Thymus (tissue), 14 donors: ENCODE measurements at places on chromosomes 2 and 18. TPM values are rescaled to one million over a fixed set of nuclear protein-coding genes. Genes with fewer than 3 reads are reported as not detected.

DNA sequence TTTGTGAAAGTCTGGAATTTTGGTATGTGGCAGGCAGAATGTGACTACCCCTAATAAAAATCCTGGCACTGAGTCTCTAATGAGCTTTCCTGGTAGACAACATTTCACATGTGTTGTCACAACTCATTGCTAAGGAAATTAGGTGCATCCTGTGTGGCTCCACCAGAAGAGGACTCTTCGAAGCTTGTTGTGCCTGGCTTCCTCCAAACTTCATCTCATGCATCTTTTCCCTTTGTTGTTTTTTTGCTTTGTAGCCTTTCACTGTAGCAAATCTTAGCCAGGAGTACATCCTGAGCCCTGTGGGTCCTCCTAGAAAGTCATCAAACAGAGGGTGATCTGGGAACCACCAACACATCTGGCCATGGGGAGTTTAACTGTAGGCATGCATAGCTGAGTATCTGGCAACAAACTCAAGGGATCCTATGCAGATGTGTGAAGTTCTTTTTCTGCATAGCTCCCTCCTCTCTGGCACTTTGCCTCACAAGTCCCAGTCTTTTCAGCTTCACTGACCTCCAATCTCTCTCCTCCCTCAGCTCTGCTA, 42.1 kb upstream of the SERTAD2 start:
- H3K4me3 ChIP-seq = no peak overlapping the region
- DNase-seq = no peak
- H3K4me1 ChIP-seq = peaks cover 12% of the 10 kb centered on the region
- H3K27me3 ChIP-seq = no peaks in the 10 kb centered on the region

GRCh38 chr18:41390309-41390708, 564.7 kb upstream of the PIK3C3 start:
- H3K4me3 ChIP-seq = no peak overlapping the region
- DNase-seq = peak; percentile 9
- H3K36me3 ChIP-seq = no peaks in the 10 kb centered on the region

The KCNIP3 gene
- 21.4 TPM for total RNA-seq

DNA sequence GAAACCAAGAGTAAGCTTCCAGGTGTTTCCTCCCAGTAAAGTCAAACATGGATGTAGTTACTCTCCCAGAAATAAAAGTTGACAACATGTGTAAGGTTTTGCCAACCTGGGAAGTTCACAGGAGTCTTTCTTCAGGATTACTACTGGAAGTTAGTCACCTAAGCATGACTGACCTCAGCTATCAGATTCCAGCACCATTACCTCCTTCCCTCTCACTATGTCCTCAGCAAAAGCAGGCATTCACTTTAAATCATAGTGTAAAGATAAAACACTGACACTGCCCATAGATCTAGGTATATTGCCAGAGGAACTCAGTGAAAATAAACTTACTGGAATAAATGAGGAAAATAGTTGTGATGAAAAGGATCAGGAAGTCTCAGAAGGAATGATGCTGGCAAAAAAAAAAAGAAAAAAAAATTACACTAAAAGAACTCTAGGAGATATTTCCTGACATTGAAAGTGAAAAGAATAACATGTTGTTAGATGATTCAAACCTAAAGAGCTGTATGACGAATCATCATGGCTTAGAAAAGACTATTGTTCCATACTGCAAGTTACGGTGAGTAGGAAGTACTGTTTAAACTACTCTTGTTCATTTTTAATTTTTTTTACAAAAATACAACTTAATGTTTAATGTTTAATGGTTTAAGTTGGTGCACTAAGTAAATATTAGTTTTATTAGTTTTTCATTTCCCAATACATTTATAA, 484.5 kb upstream of the ZNF804A start:
- no peak overlapping the region for H3K27ac ChIP-seq
- no peaks in the 10 kb centered on the region for H3K27me3 ChIP-seq
- H3K36me3 ChIP-seq = no peaks in the 10 kb centered on the region
- no peak overlapping the region for H3K4me3 ChIP-seq
- DNase-seq = no peak

- H3K27me3 ChIP-seq = peaks cover 17% of the 10 kb centered on the region
- no peak overlapping the region for H3K27ac ChIP-seq
- peaks cover 9% of the 10 kb centered on the region for H3K4me1 ChIP-seq
- no peaks in the 10 kb centered on the region for H3K36me3 ChIP-seq
- DNase-seq = no peak
Observed at GRCh38 chr2:37326285-37326684, 1.7 kb upstream of the PRKD3 start.

DNA sequence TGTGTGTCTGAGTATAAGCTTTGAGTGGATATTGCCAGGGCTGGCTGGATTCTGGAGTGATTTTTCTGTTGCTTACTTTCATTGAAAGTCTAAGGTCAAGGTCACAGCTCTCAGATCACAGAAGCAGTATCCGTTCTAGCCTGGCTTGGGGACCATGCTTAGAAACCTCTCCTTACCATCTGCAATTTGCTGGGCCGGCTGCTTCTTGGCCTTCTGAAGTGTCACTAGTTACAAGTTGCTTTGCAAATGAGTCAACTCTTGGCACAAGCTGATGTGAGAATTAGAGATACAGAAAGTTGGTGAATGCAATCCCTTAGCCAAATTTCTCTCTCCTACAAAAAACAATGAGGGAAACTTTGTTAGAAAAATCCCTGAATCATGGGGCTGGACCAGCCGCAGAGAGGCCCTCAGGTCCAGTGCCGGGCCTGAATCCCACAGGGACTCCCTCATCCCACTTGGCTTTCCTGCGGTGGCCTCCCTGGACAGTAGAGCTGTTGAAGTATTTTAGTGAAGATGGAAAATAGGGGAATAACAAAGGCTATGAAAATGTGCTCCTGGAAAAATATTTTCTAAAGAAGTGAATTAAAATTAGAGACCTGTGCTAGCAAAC, 92.7 kb upstream of the CNGA3 start:
- H3K27ac ChIP-seq = no peak overlapping the region
- H3K27me3 ChIP-seq = no peaks in the 10 kb centered on the region
- H3K4me3 ChIP-seq = no peak overlapping the region
- H3K36me3 ChIP-seq = no peaks in the 10 kb centered on the region

- H3K27me3 ChIP-seq = no peaks in the 10 kb centered on the region
- no peak overlapping the region for H3K4me3 ChIP-seq
- no peaks in the 10 kb centered on the region for H3K4me1 ChIP-seq
- H3K36me3 ChIP-seq = no peaks in the 10 kb centered on the region
- H3K27ac ChIP-seq = no peak overlapping the region
- no peak for DNase-seq
Observed at GRCh38 chr2:126877861-126878565, 20.7 kb upstream of the TEX51 start.

DNA sequence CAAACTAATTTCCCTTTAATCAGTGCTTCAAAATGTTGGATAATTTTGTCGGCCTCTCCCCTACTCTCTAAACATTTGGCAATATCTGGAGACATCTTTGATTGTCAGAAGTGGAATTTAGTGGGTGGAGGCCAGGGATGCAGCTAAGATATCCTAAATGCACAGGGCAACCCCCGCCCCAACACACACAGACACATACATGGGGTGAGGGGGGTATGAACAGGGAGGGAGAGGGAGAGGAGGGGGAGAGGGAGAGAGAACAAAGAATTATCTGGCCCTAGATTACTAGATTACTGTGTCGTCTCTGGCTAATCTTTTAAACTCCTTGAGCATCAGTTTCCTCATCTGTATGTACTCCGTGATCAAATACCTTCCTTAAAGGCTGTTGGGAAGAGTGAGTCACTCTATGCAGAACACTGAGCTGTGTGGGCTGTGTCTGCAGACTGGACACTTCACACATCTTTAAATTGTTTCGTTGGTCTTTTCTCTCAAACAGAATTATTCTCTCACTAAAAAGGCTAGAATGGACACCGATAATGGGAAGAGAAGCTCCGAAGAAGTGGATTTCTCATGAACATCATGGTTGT, 2.9 kb downstream of the RNF149 start:
- no peak for DNase-seq
- no peaks in the 10 kb centered on the region for H3K27me3 ChIP-seq
- H3K4me1 ChIP-seq = peaks cover 46% of the 10 kb centered on the region
- peak overlapping the region; percentile 83 for H3K4me3 ChIP-seq
- H3K36me3 ChIP-seq = peaks cover 20% of the 10 kb centered on the region

The SETBP1 gene
- total RNA-seq = 8.5 TPM

GRCh38 chr18:25077944-25078723, 273.8 kb downstream of the ZNF521 start:
- H3K27me3 ChIP-seq = no peaks in the 10 kb centered on the region
- no peak overlapping the region for H3K27ac ChIP-seq
- H3K4me1 ChIP-seq = no peaks in the 10 kb centered on the region
- H3K36me3 ChIP-seq = no peaks in the 10 kb centered on the region
- no peak overlapping the region for H3K4me3 ChIP-seq

The CYS1 gene
- total RNA-seq = 0.19 TPM

The PROM2 gene
- total RNA-seq = 2.3 TPM

- no peaks in the 10 kb centered on the region for H3K27me3 ChIP-seq
- no peak overlapping the region for H3K27ac ChIP-seq
- H3K4me1 ChIP-seq = peaks cover 10% of the 10 kb centered on the region
Observed at GRCh38 chr2:60312618-60313017, 240.8 kb downstream of the BCL11A start.

The UPP2 gene
- total RNA-seq = not detected

GRCh38 chr2:204791230-204791629, 246.0 kb downstream of the PARD3B start:
- no peaks in the 10 kb centered on the region for H3K4me1 ChIP-seq
- H3K27ac ChIP-seq = no peak overlapping the region
- no peaks in the 10 kb centered on the region for H3K36me3 ChIP-seq

The FOXI3 gene
- total RNA-seq = 0.05 TPM

DNA sequence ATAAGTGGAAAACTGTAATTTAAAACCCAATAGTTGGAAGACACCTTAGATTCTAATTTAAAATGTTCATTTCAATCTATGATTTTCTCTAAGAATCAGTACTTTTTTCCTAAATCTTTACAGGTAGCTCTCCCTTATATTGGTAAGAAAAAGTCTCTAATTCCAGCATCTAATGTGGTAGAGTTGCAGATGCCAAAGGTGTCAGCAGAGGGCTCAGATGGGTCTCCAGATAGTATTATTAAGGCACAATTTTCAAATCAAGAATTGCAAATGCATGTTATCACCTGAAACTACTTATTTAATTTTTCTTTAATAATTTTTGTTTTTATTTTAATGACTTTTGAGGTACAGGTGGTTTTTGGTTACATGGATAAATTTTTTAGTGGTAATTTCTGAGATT, 25.5 kb upstream of the ITGA4 start:
- no peaks in the 10 kb centered on the region for H3K27me3 ChIP-seq
- H3K4me3 ChIP-seq = no peak overlapping the region
- H3K4me1 ChIP-seq = no peaks in the 10 kb centered on the region

The GATA6 gene
- 0.47 TPM for total RNA-seq

DNA sequence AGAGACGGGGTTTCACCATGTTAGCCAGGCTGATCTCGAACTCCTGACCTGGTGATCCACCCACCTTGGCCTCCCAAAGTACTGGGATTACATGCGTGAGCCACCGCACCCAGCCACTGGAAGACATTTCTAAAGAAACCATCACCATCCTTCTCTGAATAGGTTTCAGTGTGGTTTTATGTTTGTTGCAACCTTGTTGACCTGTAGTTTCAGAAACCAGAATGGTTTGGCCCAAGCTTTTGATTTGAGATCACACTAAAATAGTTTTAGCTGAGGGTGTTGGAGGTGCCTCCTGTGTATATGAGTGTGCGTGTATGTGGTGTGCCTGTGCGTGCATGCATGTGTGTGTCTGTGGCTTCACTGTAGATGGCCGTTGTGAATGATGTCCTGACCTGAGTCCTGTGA, 26.2 kb downstream of the INPP4A start:
- H3K4me3 ChIP-seq = no peak overlapping the region
- no peak for DNase-seq
- H3K36me3 ChIP-seq = peaks cover 5% of the 10 kb centered on the region

GRCh38 chr2:20934236-20934635, 109.6 kb downstream of the APOB start:
- H3K4me1 ChIP-seq = no peaks in the 10 kb centered on the region
- no peak overlapping the region for H3K27ac ChIP-seq

GRCh38 chr2:221779614-221780067, 207.5 kb upstream of the EPHA4 start:
- DNase-seq = no peak
- H3K27ac ChIP-seq = no peak overlapping the region
- H3K36me3 ChIP-seq = no peaks in the 10 kb centered on the region
- no peaks in the 10 kb centered on the region for H3K27me3 ChIP-seq

GRCh38 chr2:8998418-8999101, 4.9 kb downstream of the MBOAT2 start:
- no peak overlapping the region for H3K4me3 ChIP-seq
- DNase-seq = no peak

- H3K27me3 ChIP-seq = no peaks in the 10 kb centered on the region
- H3K27ac ChIP-seq = no peak overlapping the region
- DNase-seq = peak; percentile 15
- H3K4me1 ChIP-seq = peaks cover 6% of the 10 kb centered on the region
Observed at GRCh38 chr18:22813648-22814328, 119.3 kb upstream of the RBBP8 start.

DNA sequence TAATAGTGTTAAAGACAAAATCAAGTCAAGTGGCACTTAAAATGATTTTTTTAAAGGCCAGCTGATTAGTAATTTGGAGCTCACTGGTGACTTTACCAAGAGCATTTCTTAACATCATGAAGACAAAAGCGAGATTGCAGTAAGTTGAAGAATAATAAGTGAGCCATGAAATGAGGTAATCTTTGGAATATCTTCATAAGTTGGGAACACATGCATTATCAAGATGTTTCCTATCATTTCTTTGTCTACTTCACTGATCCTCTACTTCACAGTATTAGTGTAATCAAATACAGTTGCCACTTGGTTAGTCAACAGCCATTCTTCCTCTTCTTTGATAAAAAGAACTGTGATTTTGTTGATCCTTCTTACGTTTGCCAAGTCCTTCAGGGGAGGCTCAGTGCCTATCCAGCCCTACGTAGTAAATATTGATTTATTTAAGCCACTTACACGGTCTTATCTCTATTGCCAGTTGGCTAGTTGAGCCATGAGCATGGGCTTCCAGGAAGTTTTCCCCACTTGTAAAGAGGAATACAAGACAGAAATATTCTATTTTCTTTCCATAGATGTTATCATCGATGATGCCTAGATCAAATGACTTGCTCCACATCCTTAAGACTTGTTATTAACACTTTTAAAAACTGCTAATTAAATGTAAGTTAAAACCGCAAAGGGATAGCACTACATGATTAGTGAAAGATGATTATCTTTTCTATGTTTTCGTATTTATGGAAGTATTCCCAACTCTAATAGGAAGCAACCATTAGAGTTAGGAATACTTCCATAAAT, 46.1 kb downstream of the YES1 start:
- H3K27ac ChIP-seq = no peak overlapping the region
- DNase-seq = no peak
- no peak overlapping the region for H3K4me3 ChIP-seq
- no peaks in the 10 kb centered on the region for H3K36me3 ChIP-seq
- H3K27me3 ChIP-seq = no peaks in the 10 kb centered on the region

The ITSN2 gene
- 30.5 TPM for total RNA-seq

The MC5R gene
- 0.61 TPM for total RNA-seq

GRCh38 chr2:171124541-171124940, 36.2 kb downstream of the TLK1 start:
- H3K4me3 ChIP-seq = no peak overlapping the region
- DNase-seq = no peak
- H3K4me1 ChIP-seq = no peaks in the 10 kb centered on the region
- H3K27me3 ChIP-seq = no peaks in the 10 kb centered on the region
- H3K36me3 ChIP-seq = no peaks in the 10 kb centered on the region

- H3K27ac ChIP-seq = no peak overlapping the region
- no peaks in the 10 kb centered on the region for H3K36me3 ChIP-seq
- H3K4me1 ChIP-seq = no peaks in the 10 kb centered on the region
- no peak overlapping the region for H3K4me3 ChIP-seq
- DNase-seq = no peak
- H3K27me3 ChIP-seq = no peaks in the 10 kb centered on the region
Observed at GRCh38 chr2:46836295-46837111, 79.1 kb downstream of the MCFD2 start.

GRCh38 chr2:205139822-205140463, 542.4 kb upstream of the NRP2 start:
- H3K4me1 ChIP-seq = no peaks in the 10 kb centered on the region
- no peak overlapping the region for H3K27ac ChIP-seq
- H3K27me3 ChIP-seq = no peaks in the 10 kb centered on the region

The NHEJ1 gene
- 12.3 TPM for total RNA-seq

The SAG gene
- 0.61 TPM for total RNA-seq
